ENCODE measurements at places on chromosomes 16 and 17.

DNA sequence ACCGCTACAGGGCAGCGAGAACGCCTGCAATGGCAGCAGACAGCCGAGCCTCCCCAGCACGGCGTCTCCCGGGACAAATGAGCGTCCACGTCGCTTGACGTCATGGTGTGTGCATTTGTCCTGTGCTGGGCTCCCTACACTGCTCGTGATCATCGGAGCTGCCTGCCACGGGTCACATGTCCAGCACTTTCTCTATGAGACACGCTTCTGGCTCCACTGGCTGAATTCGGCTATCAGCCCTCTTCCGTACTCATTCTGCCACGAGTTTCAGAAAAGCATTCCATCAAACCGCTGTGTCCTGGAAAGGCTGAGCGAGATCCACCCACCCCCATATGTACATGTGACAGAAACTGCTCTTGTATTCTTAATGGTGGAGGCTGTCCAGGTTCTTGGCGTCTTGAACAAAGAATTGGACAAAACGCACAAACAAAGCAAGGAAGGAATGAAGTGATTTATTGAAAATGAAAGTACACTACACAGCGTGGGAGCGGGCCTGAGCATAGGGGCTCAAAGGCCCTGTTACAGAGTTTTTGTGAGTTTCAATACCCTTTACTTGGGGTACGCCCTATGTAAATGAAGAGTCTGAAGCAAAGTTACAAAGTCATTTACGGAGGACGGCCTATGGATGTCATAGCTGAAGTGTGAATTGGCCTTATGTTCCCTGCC is 28.5 kb upstream of the SHCBP1 start:
- DNase-seq = no peak

DNA sequence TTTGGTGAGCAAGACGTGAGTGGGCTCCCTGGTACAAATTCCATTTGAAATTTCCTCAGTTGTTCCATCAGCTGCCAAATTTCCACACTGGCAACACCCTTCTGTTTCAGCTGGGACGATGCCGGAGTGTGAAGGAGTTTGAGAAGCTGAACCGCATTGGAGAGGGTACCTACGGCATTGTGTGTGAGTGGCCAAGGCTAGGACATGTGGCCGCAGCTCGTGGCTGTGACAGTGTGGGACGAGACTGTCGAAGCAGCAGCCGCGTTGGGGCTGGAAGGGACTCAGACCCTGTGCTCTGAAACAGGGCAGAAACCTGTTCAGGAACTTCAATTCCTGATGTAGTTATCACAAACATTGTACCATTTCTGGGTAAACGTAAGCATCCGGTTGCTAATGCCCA is 2.7 kb downstream of the CDK10 start:
- no peak for DNase-seq

DNA sequence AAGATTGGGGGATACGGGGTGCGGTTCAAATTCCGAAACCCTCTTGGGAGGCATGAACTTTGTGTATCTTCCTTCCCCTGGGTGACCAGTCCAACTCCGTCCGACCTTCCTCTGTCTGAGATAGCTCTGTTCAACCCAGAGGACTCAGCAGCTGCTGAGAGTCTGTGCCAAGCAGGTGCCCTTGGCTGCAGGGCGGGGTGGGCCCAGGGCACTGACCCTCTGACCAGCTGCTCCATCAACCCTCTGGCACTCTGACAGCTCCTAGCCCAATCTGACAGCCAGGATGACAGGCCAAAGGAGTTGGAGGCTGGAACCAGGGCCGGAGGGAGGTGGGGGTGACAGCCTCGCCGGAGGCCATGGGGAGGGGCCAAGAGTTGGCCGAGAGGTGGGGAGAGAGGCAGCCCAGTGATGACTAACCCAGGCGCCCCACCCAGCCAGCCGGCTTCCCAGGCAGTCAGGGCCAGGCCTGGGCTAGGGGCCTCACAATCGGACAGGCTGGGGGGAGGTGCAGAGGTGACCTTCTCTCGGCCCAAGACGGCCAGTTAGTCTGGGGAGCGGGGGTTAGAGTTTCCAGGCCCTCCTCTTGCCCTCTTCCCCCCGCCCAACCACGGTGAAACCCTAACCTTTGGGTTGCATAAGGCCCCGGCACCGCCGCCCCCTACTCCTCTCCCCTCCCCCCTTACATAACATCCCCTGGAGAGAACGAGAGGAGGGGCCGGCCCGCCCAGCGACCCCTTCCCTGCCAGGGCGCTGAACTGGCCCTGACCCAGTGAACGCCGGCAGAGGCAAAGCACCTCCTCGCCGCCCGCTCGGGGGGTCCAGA is 5.0 kb upstream of the TLCD2 start:
- DNase-seq = peak; percentile 45

DNA sequence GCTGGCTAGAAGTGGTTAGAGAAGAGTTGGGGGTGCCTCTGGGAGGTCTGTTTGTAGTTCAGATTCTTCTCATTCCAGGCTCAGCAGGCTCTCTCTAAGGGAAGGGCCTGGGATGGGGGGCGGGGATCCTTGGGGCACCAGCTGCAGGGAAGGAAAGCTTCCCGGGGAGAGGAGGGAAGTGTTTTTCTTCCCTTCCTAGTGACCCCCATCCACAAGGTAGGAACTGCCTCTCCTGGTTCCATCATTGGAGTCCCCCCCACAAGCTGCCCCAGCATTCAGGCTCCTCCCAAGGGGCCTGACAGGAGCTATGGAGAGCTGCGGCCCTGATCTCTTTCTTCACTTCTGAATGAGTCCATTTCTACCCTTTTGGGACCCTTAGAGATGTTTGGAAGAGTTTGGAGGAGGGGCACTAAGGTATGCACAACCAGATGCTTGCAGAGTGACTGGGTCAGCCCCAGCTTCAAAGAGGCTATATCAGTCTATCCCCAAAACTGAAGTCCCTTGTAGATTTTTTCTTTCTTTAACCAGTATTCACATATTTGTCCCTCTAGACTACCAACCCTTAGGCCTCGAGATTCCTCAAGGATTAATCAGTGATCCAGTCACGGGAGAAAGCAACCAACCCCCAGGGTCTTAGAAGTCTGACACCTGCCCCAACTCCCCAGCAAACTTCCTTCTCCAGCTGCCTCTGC is 13.9 kb upstream of the FZD2 start:
- no peak for DNase-seq

GRCh38 chr17:60168654-60169053 is 18.9 kb downstream of the CA4 start:
- no peak for DNase-seq

DNA sequence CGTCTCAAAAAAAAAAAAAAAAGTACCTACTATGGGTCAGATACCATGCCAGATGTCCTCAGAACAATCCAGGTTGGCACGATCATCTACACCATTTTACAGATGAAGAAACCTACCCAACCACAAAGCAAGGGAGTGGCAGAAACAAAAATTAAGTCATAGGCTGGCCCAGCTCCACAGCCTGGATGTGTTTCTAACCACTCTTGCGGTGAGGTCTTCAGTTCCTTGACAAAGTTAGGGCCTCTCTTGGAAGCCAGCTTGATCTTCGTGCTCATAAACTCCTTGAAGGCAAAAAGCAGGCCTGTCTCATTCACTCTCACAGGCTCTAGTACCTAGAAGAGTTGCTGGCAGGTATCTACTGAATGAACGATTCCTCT is 6.2 kb downstream of the GGA2 start:
- DNase-seq = no peak

GRCh38 chr17:7250695-7251627 is 573 bp downstream of the CTDNEP1 start:
- DNase-seq = no peak

DNA sequence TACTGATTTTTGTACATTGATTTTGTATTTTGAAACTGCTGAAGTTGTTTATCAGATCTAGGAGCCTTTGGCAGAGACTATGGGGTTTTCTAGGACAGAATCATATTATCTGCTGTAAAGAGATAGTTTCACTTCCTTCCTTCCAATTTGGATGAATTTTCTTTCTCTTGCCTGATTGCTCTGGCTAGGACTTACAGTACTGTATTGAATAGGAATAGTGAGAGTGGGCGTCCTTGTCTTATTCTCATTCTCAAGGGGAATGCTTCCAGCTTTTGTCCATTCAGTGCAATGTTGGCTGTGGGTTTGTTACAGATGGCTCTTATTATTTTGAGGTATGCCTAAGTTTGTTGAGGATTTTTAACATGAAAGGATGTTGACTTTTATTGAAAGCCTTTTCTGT is 290.1 kb downstream of the MAP2K4 start:
- no peak for DNase-seq

GRCh38 chr16:14291286-14291685 is 220.2 kb downstream of the MRTFB start:
- DNase-seq = no peak

GRCh38 chr16:31009894-31010584 is 399 bp downstream of the STX1B start:
- DNase-seq = no peak

GRCh38 chr17:79400989-79401703 is 209.7 kb downstream of the RBFOX3 start:
- DNase-seq = peak; percentile 80

DNA sequence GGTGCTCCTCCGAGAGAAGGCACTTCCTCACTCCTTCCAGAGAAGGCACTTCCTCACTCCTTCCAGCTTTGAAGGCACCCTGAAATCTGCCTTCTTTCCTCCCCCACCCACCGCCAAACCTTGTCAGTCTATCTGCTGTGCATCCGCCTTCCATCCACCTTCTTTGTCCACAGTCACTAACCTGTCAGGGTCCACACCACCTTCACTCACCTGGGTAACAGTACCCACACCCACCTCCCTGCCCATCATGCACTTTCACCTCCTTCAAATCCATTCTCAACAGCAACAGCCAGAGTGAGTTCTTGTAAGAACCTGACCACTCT is 5.2 kb downstream of the CCDC102A start:
- DNase-seq = no peak

DNA sequence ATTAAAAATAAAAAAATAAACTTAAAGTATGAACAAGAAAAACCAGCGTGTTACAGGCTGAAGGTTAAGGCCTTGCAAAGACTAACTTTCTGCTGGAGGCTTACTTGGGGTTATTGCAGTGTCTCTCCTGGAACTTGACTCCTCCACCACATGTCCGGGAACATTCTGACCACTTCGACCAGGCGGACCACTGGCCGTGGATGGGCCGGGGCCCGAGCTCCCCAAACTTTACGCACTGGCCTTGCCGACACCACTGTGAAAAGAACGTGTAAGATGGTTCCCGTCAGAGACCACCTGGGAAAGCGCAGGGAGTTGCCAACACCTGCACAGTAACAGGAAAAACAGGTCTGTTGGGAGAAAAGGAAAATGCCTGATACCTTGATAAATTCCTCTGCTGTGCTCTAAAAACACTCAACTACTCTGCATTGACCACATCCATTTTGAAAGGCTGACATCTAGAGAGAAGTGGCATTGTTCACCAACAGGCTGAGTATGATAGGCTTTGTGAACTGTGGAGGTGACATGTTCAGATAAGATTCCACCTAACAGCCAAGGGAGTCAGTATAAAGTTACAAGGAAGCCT is 99.1 kb downstream of the ADAMTS18 start:
- no peak for DNase-seq

GRCh38 chr16:74922150-74923138 is 62.5 kb downstream of the WDR59 start:
- no peak for DNase-seq

- no peak for DNase-seq
These were observed 7.1 kb downstream of the CARHSP1 start for GRCh38 chr16:8861563-8862308.

DNA sequence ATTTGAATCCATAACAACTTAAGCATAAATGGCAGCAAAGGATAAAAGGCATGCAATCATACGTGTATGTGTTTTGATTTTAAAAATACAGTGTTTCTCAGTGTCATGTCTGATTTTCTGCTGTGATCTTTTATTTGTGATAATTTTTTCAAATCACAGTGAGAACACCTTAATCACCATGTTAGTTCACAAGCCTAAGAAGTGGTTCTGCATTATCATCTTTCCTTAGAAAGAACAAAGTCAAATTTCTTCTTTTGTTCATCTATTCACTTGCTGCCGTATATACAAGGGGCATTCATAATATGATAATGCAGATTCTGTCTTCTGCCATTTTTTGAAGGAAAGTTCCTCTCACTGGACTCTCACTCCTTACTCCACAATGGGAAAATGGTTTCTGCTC is 33.3 kb upstream of the ABCA9 start:
- no peak for DNase-seq

GRCh38 chr17:7242717-7243452 is 636 bp upstream of the GABARAP start:
- peak; percentile 92 for DNase-seq

DNA sequence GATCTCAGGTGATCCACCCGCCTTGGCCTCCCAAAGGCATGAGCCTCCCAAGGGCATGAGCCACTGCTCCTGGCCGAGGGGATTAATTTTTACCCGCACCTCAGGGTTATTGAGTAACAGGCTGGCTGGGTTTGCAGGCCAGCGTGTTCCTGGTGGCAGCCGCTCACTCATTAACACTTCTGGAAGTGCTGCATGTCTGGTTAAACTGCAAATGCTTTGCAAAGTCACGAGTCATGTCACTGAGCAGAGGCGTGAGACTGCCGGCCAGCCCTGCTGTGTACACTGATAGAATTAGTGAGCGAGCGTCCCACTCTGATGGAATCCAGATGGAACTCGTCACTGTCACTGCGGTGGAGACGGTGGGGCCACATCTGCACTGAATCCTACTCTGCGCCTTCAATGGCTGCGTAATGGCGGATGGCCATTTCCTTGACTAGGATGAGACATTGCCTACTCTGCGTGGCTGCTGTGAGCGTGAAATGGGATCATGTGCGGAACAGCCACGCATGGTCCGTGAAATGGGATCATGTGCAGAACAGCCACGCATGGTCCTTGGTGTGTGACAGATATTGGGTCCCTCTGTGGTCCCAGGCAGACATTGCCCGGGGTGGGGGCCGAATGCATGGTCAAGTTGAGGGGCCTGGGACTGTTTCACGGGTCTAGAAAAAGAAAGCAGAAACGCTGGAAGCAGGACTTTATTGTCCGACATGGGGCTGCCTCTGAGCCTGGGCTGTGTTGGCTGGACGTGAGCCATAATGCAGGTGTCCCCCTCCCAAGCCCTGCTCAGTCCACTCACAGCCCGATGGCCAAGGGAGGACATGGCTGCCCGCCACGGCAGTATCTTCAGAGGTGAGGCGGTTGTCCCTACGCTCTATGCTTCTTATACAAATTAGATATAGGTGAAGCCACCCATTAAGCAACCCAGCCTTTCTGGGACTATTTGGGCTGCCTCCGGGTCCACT is 740 bp upstream of the SLC5A10 start:
- no peak for DNase-seq

DNA sequence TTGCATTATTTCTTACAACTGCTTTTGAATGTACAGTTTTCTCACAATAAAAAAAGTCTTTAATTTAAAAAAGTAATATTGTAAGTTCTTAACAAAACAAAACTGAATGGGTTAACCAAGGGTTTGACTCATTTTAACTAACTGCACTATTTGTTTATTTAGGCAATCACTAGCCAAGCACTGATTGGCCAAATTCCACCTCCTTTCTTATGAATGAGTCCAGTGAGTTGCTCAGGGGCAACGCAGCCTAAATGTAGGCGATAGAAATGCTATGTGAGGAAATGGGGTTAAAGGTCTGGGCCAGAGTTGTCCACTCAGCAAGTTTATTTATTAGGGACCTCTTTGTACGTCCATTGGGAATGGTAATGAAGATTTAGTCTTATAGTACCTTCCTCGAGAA is 89.6 kb upstream of the MAF start:
- no peak for DNase-seq

- DNase-seq = no peak
These were observed 1.5 kb downstream of the TNRC6C start for GRCh38 chr17:77959926-77960521.
